ENCODE measurements at places on chromosomes 11 and 22.

DNA sequence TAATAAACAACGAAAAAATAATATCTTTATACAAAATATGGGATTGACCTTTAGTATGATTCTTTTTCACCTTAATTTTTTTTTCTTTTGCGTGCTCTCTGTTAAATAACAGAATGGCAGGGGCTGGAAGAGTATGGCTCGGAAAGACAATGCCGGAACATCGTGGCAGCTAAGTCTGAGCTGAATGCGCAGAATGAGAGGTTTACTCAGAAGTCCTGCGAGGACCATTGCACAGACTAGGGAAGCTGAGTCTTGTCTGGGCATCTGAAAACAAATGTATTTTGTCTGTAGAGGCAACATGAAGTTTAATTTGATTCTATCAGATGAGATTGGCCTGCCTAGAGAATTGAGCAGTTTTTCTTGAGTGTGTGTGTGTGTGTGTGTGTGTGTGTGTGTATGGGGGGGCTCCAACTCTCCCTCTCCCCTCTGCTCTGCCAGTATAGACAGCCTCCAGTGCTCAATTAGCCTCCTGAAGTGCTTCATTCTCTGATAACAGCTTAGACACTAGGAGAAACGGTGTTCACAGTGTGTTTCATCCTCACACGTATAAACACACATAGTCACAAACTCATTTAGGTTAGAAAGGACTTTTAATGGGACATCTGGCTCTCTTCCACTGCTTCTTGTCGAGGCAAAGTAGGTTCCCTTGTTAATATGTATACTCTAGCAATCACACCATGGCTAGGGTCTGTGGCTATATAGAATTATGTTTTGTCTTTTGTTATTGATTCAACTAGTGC lies 244.3 kb upstream of the SORL1-AS1 start:
- DNase-seq = no peak
- no peak overlapping the region for H3K4me3 ChIP-seq
- H3K4me1 ChIP-seq = no peaks in the 10 kb centered on the region
- H3K27ac ChIP-seq = no peak overlapping the region

DNA sequence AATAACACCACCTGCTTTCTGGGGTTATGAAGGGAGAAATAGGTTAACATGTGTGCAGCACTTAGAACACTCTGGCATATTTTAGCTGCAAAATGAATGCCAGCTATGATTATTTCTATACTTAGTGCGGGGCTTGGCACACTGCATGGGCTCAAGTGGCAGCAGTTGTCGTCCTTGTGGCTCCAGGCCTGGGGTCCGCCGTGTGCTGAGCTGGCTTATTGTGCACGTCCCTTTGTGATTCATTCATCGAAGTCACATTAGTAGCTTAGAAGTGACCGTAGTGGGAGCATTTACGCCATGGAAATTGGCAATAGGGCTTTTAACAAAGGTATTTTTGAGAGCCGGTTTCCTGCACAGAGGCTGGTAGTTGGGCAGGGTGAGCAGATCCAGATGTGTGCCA lies 4.2 kb downstream of the RASD2 start:
- peaks cover 8% of the 10 kb centered on the region for H3K4me1 ChIP-seq
- no peak overlapping the region for H3K4me3 ChIP-seq
- no peaks in the 10 kb centered on the region for H3K36me3 ChIP-seq

- H3K27ac ChIP-seq = no peak overlapping the region
- no peaks in the 10 kb centered on the region for H3K4me1 ChIP-seq
- H3K27me3 ChIP-seq = peaks cover 58% of the 10 kb centered on the region
- no peaks in the 10 kb centered on the region for H3K36me3 ChIP-seq
- no peak for DNase-seq
- H3K4me3 ChIP-seq = no peak overlapping the region
These were observed 747.8 kb downstream of the BRD1 start for GRCh38 chr22:49079743-49080500.

- no peaks in the 10 kb centered on the region for H3K4me1 ChIP-seq
- no peak for DNase-seq
- no peak overlapping the region for H3K27ac ChIP-seq
- no peaks in the 10 kb centered on the region for H3K27me3 ChIP-seq
- no peaks in the 10 kb centered on the region for H3K36me3 ChIP-seq
These were observed 91.5 kb upstream of the TBCEL start for GRCh38 chr11:120932305-120932915.

GRCh38 chr11:24509114-24509513 lies 12.3 kb downstream of the LUZP2 start:
- H3K36me3 ChIP-seq = no peaks in the 10 kb centered on the region
- no peak overlapping the region for H3K27ac ChIP-seq
- DNase-seq = peak; percentile 25
- no peaks in the 10 kb centered on the region for H3K4me1 ChIP-seq
- H3K4me3 ChIP-seq = no peak overlapping the region

- H3K36me3 ChIP-seq = no peaks in the 10 kb centered on the region
- H3K4me1 ChIP-seq = no peaks in the 10 kb centered on the region
- no peaks in the 10 kb centered on the region for H3K27me3 ChIP-seq
- DNase-seq = no peak
- H3K4me3 ChIP-seq = no peak overlapping the region
These were observed 99.8 kb downstream of the ATM start for GRCh38 chr11:108322666-108323065.

DNA sequence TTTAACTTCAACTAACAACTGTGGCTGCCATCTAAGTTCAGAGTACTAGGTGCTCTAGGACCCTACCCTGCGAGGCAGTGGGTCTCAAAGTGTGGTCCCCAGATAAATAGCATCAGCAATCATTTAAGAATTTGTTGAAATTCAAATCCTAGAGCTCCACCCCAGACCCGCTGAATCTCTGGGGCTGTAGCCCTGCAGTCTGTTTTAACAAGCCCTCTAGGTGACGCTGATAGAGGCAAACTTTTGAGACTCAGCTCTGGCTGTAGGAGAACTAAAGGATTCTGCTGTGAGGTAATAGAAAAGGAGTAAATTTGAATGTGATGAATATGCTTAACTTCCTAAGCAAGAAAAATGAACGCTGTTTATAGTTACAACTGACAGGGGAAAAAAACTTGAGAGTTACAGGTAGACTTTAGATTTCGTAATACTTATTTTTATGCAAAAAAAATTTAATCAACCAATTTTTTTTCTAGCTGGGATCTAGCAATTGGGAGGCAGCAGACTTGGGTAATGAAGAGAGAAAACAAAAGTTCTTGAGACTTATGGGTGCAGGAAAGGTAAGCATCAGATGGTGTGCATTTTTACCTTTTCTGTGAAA lies 5.8 kb downstream of the C11orf58 start:
- no peak overlapping the region for H3K27ac ChIP-seq
- peaks cover 6% of the 10 kb centered on the region for H3K36me3 ChIP-seq
- H3K4me3 ChIP-seq = no peak overlapping the region
- H3K4me1 ChIP-seq = peaks cover 11% of the 10 kb centered on the region

All from MM.1S (cell line).